ENCODE measurements at places on chromosomes 12 and 14.

DNA sequence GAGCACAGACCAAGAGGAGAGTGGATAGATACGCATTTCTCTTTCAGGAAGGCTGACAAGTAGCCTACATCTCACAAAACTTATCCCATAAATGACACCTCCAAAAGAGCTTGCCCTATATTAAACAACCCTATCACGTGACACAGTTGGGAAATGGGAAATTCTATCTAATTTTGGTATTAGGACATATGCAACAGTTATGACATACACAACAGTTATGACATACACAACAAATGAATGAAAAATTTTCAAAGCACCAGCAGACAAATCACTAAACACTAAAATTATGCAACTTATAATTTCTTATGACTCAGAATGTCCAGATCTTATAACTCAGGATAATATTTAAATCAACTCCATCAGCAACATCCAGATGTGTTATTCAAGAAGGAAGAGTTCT, 54.1 kb downstream of the DUSP16 start:
- DNase-seq, result no peak

DNA sequence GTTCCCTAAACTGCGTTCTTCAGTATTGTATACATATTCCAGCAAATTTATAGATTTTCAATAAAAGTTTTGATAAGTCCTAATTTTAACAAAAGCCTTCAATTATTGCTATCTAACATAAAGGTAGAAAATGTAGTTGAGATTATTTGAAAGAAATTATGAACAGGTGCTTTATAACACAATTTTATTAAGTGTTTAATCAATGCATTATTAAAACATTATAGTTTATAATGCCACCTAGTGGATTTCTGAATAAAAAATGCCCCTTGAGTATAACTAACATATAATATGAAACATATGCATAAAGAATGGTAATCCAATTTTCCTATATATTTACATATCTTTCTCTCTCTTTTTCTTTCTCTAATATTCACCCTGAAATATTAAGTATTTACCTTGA, 515.3 kb downstream of the SLC6A15 start:
- DNase-seq, result no peak

GRCh38 chr12:89618113-89618862, 90.3 kb downstream of the ATP2B1 start:
- no peak for DNase-seq

- DNase-seq, result no peak
Observed at GRCh38 chr14:89422181-89422951, 5.3 kb upstream of the FOXN3 start.

DNA sequence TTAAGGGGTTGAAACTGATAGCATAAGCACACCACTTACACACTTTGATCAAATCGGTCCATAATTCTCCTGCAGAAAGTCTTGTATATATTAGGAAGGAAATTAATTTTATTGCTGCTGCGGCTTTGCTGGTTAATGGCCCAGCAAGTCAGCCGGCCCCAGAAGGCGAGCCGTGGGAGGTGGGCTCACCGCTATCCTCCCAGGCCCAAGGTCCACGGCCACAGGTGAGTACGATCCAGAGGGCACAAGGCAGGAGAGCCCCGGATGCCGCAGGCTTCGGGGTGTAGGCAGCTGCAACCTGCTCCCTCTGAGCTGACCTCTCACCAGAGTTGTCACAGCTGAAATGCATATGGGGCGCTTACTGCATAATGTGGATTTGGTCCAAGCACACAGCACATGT, 165.7 kb downstream of the TBX5 start:
- DNase-seq, result no peak

DNA sequence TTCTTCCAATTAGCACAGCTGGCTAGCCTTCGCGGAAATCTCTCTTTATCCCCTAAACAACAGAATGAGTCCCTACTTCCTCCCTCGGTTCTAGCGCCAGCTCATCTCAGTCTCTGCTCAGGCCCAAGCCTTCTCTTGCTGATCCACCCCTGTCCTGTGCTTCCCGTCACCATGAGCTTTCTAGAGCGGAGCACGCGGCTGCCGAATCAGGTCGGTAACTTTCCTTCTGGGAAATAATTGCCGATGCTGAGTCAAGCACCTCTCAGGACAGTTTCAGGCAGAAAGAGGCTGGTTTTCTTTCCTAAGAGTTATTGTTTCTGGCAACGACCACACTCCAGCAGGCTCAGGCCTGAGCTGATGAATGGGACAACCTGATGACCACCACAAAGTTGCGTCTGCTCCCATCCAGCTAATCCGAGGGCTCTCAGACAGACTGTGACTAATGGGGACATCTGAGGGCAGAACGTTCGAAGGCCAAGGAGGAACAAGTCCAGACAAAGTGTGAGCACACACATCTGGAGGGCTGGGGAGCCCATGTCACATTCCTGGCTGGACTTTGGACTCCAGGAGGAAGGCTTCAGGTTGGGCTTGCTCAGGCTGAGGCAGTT, 13.6 kb upstream of the GPR68 start:
- no peak for DNase-seq

DNA sequence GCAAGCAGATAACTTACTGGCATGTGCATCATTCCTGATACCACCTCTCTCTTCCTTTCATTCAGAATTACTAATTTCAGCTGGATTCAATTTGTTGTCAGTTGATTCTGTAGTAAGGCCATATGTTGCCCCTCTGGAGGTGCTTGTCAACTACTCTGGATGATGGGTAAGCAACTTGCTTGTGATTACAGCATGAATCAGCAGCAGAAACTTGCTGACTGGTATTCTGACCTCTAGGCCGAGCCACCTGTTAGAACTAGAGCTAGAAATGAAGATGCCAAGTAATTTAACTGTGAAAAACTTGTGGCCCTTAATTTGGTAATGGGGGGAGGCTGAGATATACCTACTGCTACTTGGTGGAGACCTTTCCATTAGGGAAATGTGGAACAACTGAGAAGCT, 5.1 kb downstream of the RNF10 start:
- no peak for DNase-seq

GRCh38 chr12:105212438-105212837, 23.5 kb downstream of the APPL2 start:
- no peak for DNase-seq

DNA sequence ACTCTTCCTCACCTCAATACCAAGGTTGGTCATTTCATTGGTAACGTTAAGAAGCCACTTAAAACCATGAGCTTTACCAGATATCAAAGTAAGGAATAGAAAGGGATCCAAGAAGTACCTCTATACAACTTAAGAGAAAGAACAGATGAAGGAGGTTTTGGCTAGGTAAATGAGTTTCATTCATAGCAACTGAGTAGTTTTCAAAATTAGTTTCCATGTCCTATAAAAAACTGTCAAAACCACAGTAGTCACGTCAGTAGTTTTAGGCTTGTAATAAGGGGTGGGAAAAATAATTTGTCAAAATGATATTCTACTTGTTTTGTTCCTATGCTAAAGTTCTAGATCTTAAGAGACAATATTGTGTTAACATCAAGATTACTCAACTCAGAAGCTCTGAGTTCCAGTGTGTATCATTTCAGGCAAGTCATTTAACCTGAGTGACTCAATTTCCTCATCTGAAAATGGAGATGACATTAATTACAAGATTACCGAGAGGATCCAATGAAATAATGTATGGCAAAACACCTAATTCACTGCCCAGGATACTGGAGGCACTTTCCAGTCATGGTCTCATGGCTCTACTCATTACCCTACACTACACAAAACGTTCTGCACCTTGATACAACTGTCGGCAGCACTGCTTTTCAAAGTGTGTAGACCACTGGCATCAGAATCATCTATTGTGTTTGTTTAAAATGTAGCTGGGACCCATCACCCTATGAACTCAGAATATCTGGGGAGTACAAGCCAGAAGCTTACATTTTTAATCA, 24.1 kb upstream of the SLC6A13 start:
- no peak for DNase-seq

GRCh38 chr12:104695453-104696148, 238.9 kb downstream of the CHST11 start:
- no peak for DNase-seq

DNA sequence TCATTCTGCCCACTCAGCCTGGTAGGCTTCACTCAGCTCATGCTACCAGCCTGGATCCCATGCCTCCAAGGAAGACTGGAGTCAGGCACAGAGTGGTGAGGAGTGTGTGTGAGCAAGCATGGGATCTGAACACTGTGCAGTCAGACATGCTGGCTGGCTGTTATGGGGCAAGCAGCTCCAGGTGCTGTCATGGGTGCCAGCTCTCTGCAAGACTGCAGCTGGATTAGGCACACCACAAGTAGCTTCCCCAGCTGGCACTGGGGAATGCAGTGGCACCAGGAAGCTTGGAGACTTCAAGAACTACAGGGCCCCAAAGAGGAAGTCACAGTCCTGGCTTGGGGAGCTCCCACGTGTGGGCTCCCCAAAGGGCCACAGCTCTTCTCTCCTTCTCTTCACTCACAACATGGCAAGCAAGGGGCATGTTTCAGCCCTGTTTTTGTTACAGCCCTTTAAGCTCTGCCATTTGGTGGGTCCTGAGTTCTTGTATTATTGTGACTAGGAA, 202.5 kb downstream of the VRK1 start:
- DNase-seq, result no peak

DNA sequence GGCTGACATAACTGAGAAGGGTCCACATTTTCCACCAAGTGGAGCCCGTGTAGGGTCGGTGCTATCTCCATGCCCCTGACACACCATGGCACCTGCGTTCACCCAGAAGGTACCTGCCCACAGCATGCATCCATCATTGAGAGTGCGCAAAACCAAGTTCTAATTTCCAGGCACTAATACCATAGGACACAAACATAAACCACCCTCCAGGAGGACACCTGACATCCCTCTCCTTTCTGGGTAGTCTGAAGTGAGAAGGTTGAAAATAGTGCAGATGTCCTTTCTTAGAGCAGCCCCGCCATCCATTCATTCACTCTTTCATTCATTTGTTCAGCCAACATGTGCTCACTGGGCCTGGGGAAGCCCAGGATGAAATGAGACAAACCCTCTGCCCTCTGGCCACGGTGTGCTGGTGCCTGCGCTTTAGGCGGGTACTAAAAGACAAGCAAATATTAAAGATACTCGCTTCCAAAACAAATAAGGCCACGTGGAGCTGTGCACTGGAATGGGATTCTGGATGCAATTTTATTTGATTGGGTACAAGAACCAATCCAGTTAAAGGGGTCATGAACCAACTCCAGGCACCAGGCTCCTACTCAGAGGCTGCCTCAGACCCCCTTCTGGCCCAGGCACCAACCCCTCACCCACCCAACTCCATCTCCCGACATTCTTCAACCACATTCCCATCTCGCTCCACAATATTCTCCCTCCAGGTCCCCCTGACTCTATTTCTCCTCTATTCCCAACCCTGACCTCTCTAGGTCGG, 1.2 kb downstream of the TTC7B start:
- no peak for DNase-seq

DNA sequence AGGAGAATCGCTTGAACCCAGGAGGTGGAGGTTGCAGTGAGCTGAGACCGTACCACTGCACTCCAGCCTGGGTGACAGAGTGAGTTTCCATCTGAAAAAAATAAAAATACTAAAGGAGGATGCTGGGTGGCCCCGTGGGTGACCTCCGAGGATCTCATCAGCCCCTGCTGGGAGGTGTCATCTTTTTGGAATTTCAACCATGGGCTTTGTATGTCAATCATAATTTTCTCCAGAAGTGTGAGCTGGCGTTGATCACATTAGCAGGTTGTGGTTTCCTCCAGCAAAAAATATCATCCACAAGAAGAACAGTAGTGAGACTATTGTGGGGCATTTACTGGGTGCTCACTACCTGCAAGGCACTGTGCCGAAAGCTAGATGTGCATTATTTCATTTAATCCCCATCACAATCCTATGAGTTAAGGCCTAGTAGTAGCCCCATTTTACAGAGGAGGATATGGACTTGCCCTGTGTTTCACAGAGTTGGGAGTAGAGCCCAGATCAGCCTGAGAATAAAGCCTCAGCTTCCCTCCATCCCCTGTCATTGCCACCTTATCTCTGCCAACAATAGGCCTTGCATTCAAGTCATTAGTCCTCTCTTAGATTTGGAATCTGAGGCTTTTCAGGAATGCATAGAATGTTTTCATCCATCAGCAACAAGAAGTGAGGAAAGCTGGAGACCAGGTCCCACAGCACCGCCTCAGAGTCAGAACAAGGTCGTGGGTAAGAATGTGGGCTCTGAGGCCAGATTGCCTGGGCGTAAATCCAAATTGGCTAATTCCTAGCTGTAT, 39.8 kb downstream of the SVOP start:
- DNase-seq, result peak; percentile 66
